PC-9 (cell line): ENCODE measurements at places on chromosomes 3 and 15. TPM values are rescaled to one million over a fixed set of nuclear protein-coding genes. Genes with fewer than 3 reads are reported as not detected.

DNA sequence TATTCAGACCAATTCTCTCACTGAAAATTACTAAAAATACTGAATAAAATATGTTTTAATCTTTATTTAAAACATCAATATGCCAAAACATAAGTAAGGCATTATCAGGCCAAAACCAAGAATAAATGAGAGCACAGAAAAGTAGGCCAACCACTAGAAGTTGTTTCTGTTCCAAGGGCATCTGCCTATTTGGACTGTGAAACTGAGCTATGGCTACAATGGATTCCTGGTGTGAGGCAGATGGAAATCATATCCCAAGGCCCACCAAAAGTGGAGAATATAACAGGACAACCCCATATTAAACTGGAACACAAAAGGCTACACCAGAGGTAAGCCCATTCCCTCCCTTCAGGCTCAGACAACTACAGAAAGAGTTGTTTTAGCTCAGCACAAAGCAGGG lies 302.8 kb upstream of the IL12A start:
- H3K27ac ChIP-seq: no peak overlapping the region
- H3K4me3 ChIP-seq: no peak overlapping the region
- no peaks in the 10 kb centered on the region for H3K27me3 ChIP-seq
- no peaks in the 10 kb centered on the region for H3K4me1 ChIP-seq
- no peak for DNase-seq

- no peaks in the 10 kb centered on the region for H3K27me3 ChIP-seq
- no peaks in the 10 kb centered on the region for H3K4me1 ChIP-seq
- H3K4me3 ChIP-seq: no peak overlapping the region
- no peaks in the 10 kb centered on the region for H3K36me3 ChIP-seq
Observed at GRCh38 chr3:190849607-190850006, 12.9 kb downstream of the GMNC start.

DNA sequence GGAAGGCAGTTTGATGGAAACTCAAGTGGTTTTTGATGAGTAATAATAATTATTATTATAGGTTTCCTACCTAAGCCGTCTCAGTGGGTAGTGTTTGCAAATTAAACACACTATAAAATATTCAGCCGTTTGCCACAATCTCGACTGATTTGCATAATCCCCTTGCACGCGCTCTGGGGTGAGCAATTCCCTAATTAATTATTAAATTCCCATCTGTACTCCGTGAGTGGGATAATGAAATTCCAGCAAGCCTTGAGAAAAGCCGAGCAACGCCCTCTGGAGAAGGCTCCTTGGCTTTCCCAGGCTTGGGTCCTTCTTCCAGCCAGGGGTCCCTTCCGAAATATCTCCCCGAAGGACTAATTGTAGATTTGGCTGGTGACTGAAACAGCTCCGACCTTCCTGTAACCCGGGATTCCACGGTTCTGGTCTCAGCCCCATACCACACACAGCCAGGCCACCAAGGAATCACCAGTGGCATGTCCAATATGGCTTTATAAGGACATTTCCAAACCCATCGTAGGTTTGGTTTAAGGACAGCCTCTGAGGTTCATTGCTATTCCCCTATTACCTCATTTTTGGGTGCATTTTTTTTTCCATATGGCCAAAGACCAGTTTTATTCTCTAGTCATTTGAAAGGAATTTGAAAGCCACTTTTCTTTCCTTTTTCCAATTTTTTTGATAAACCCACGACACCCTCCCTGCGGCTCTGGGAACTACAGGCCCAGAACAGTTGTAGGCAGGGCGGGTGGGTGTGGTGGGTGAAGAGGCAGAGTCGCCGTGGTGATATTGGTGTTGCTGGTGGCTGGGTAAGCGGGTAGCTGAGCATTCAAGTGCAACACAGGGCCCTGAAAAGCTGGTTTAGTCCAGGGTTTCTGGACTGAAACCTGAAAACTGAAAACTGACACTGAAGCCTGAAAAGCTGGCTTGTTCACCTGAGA lies 33.2 kb upstream of the RGMA start:
- no peak for DNase-seq
- H3K4me1 ChIP-seq: no peaks in the 10 kb centered on the region
- H3K4me3 ChIP-seq: no peak overlapping the region
- H3K27me3 ChIP-seq: peaks cover 76% of the 10 kb centered on the region
- H3K27ac ChIP-seq: no peak overlapping the region
- no peaks in the 10 kb centered on the region for H3K36me3 ChIP-seq

The CCDC39 gene
- total RNA-seq: 0.26 TPM in 1 of 2 replicates, not detected in the other
